ENCODE measurements at places on chromosomes 16 and 17. TPM values are rescaled to one million over a fixed set of nuclear protein-coding genes. Genes with fewer than 3 reads are reported as not detected.

ABCA6 gene
- 21.1 TPM for total RNA-seq

BCO1 gene
- total RNA-seq, result not detected

TBC1D3H gene
- not detected for total RNA-seq

ELOB gene
- total RNA-seq, result 361 TPM

SMIM36 gene
- not detected for total RNA-seq

UTP4 gene
- total RNA-seq, result 10.0 TPM

CCL8 gene
- 0.16 TPM for total RNA-seq

HBA2 gene
- total RNA-seq, result not detected

ACSM2B gene
- total RNA-seq, result not detected

OR1D5 gene
- not detected for total RNA-seq

VTN gene
- 0.06 TPM for total RNA-seq

CRHR1 gene
- total RNA-seq, result not detected

CSH2 gene
- total RNA-seq, result not detected

TEKT3 gene
- total RNA-seq, result not detected

BCAR1 gene
- 200 TPM for total RNA-seq

GLP2R gene
- not detected for total RNA-seq

VAT1L gene
- 3.9 TPM for total RNA-seq

PAQR4 gene
- total RNA-seq, result 11.3 TPM

ODF4 gene
- total RNA-seq, result not detected

KIAA0513 gene
- 3.2 TPM for total RNA-seq

SLC7A5 gene
- 15.9 TPM for total RNA-seq

ADAD2 gene
- total RNA-seq, result 0.44 TPM

GPR179 gene
- total RNA-seq, result not detected

GCGR gene
- not detected for total RNA-seq

PYY gene
- total RNA-seq, result not detected

KRT10 gene
- 3.0 TPM for total RNA-seq

BEAN1 gene
- total RNA-seq, result not detected

SEPTIN12 gene
- total RNA-seq, result 0.06 TPM

MARVELD3 gene
- 0.25 TPM for total RNA-seq

TNFRSF17 gene
- not detected for total RNA-seq

ANKFY1 gene
- 68.9 TPM for total RNA-seq

HOXB3 gene
- total RNA-seq, result 6.8 TPM

All from bladder microvascular endothelial cell (primary cell).